Renal cortical epithelial cell (primary cell): ENCODE measurements at places on chromosomes 7 and 10. TPM values are rescaled to one million over a fixed set of nuclear protein-coding genes. Genes with fewer than 3 reads are reported as not detected.
A peak's percentile ranks its signal among the peaks of the same experiment; 100 is the strongest.

The C7orf33 gene
- not detected in 2 replicates for total RNA-seq

The HOXA10 gene
- total RNA-seq = 11.5 and 27.3 TPM in 2 replicates

The ABCC2 gene
- total RNA-seq = 0.17 and 0.65 TPM in 2 replicates

The AKR1D1 gene
- total RNA-seq = not detected in 2 replicates

The SMIM30 gene
- total RNA-seq = 60.9 and 107 TPM in 2 replicates

The CYP2W1 gene
- not detected in 2 replicates for total RNA-seq

The PRF1 gene
- total RNA-seq = not detected in 2 replicates

The ITIH5 gene
- total RNA-seq = 0.52 and 11.1 TPM in 2 replicates

The FFAR4 gene
- total RNA-seq = not detected in 2 replicates

DNA sequence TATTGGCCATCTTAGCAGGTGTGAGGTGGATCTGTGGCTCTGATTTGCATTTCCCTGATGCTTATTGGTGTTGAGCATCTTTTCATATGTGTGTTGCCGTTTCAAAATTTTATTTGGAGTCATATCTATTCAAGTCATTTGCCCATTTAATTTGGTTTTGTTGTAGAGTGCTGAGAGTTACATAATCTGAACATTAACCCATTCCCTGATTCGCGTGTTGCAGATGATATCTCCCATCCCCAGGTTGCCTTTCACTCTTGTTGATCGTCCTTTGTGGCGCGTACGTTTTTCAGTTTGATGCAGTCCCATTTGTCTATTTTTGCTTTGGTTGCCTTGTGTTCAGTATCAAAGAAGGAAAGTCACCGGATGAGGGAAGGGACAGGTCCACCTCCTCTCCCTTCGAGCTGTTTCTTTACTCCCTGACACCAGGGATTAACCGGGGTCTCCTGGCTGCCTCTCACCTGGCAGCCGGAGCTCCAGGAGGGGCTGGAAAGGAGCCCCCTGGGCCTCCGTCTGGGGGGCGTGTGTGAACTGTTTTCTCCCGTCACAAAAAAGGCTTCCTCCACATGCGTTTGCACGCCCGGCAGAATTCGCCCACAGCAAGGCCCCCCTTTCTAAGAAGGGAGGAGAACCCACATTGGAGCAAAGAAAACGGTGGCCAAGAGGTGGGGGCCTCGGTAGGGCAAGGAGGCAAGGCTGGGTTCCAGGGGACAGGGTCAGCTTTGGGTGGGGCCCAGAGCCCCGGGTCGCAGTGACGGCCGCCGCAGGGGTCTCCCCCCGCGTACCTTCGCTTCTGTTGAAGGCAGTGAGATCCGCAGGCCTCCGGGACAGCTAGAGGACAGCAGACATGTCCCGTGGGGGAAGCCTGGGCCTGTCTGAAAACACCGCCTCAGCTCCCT lies 8.3 kb downstream of the MNX1 start:
- no peak for DNase-seq

GRCh38 chr7:129882531-129882930 lies 70.2 kb downstream of the UBE2H start:
- no peak for DNase-seq

DNA sequence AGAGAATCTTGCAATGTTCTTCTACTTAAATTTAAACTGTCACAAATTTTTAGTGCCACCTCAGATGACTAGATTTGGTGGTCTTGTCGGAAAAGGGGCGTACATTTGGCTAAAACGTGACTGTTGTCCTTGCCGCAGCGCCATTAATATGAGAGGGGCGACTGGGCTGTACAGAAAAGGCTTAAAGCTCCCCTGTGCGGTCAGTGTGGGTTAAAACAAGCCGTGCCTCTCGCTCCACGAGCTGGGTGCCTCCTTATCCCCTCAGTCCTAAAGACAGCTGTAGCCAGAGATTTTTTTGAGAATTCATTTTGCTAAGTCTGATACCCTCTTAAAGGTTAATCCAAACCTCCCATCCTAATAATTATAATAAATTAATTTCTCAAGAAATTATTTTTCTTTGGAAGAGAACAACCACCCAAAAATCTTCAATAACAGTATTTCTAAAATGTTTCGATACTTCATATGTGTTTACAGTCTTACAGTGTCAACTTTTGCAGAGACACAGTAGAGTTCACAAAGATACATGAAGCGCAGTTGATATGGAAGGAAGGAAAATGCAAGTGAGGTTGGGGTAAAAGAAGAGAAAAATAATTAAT lies 68.6 kb downstream of the C7orf25 start:
- DNase-seq = peak; percentile 16

DNA sequence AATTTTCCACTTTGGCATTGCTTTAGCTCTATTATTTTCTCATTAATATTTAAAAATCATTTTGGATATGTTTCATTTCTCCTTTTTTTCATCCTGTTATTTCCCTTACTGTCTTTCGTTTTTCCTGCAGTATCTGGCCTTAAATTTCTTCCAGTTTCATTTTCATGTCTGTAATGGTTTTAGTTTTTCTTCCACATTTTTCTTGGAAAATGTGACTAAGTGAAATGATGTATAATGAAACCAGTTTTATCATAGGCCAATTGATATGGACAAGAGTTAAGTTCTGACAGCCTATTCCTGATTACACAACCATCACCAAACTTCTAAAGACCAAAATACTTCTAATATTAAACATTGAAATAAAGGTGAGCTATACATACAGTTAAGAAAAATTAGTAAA lies 158.5 kb downstream of the LHFPL3 start:
- DNase-seq = no peak

GRCh38 chr7:106591146-106591545 lies 69.8 kb downstream of the CCDC71L start:
- DNase-seq = no peak

GRCh38 chr10:3111621-3112163 lies 44.3 kb downstream of the PFKP start:
- DNase-seq = peak; percentile 54

- no peak for DNase-seq
These were observed at the start of gene DPY19L1 for GRCh38 chr7:35037211-35037525. Gene DPY19L1 (minus strand): TSS chr7:35037485. CDS start chr7:35037394, 91 bp downstream.

GRCh38 chr7:92039900-92040299 lies 94.4 kb downstream of the CYP51A1 start:
- DNase-seq = no peak

GRCh38 chr10:98445200-98445812 lies 1.4 kb downstream of the HPS1 start:
- DNase-seq = no peak

GRCh38 chr10:69237528-69238159 lies 17.5 kb downstream of the HKDC1 start:
- peak; percentile 39 for DNase-seq

- DNase-seq = peak; percentile 78
These were observed 1209.8 kb downstream of the REEP3 start for GRCh38 chr10:64731016-64731415.

- peak; percentile 65 for DNase-seq
These were observed 20.4 kb downstream of the DNAJB12 start for GRCh38 chr10:72334196-72334824.

- peak; percentile 88 for DNase-seq
These were observed 47.5 kb downstream of the GLI3 start for GRCh38 chr7:42189535-42189934.

DNA sequence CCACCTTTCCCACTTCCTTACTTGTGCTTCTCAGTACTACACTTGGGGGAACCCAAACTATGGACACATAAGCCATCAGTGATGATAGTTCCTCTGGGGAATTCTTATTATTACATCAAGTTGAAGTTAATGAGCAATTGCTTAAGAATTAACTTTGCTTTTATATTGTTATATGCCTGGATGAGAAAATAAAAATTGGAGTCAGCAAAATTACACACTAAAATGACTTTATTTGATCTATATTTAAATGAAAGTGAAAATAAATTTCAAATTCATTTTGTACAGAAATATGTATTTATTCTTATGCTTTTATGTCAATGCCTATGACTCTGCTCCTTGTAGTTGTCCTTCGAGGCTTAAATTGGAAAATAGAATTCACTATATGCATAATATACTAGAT lies 149.4 kb upstream of the KCND2 start:
- no peak for DNase-seq

DNA sequence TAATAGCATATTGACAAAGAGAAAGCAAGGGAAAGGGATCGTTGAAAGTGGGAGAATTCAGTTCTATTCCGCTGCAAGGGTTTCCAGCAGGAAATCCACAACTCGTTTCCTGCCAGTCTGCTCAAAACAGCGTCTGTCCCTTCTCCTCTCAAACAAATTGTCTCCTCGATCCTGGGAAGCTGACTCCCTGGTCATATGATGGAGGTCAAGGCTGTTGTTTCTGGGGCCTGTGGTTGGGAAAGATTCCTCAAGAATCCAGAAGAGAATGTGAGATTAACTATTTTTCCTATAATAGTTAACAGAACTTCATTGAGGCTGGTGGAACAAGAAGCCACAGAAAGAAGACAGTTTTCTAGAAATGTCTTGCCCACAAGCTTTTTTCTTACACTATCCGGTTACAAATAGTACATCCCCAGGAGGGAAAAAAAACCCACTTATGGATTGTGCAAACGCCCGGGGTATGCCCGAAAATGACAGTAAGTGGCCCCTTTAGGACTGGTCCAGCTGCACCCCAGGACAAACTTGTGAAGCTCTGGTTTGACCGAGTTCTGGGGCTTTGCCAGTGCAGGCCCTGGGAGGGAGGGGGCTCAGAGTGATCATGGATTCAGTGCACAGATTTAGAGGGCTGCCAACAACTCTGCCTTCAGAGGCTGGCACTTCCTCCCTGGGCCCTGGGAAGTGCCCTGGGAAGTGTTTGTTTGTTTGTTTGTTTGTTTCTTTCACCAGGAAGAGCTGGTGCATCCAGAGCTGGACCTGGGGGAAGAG lies 49.4 kb upstream of the CTBP2 start:
- peak; percentile 98 for DNase-seq

GRCh38 chr7:101172854-101173751 lies 7.0 kb downstream of the NAT16 start:
- peak; percentile 68 for DNase-seq

GRCh38 chr7:158805414-158805813 lies 23.9 kb downstream of the ESYT2 start:
- no peak for DNase-seq

GRCh38 chr10:63673846-63674245 lies 152.6 kb downstream of the REEP3 start:
- DNase-seq = no peak

DNA sequence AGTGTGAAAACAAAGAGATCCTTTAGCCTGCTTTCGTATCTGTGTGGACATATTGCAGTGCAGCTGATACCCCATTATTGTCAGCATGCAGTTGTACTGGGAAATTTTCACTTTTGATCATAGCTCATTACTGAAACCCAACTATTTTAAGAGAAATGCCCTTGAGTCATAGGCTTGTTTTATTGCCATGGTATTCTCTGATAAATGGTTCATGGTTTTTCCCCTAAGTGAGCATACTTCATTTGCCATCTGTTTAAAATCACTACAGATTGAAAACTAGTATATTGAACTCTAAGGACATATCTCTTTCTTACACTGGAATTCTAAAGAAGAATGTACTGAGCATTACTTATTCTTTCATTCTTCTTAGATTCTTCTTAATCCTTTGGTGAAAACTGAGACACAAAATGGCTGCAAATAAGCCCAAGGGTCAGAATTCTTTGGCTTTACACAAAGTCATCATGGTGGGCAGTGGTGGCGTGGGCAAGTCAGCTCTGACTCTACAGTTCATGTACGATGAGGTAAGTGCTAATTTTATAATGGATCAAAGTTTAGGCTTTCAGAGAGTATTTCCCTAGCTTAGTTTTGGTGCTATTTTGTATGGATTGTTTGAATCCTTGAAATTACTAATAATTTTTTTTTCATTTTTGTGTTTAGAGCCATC lies 63.0 kb downstream of the RALA start:
- DNase-seq = peak; percentile 48

- no peak for DNase-seq
These were observed 109.9 kb downstream of the ATXN7L1 start for GRCh38 chr7:105766421-105767073.

DNA sequence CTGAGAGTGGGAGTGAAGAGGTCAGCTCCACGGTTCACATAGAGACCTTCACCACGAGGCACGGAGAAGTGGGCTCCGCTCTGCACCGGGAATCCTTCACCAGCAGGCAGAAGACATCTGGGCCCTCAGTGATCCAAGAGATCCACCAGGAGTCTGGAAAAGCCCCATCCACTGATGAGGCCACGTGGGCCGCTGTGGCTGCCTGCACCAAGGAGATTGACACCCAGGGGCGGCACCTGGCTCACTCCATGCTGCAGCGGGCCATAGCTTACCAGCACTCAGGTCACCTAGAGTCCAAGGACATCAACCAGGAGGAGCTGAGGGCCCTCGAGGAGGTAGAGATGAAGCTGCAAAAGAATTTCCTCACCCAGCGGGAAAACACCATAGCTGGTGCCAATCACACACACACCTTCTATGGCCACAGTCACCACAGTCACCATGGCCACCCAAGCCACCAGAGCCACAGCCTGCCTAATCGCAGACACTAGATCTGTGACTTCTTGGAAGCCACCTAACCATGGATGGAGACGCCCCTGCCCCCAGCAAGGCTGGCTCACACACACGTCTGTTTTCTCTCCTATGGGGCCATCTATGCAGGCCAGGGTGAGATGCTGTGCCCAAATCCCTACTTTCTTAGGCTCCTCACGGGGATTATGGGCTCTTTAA lies 694 bp downstream of the C10orf62 start:
- DNase-seq = no peak

GRCh38 chr7:100469227-100470044 lies 5.4 kb upstream of the SPACDR start:
- peak; percentile 40 for DNase-seq

DNA sequence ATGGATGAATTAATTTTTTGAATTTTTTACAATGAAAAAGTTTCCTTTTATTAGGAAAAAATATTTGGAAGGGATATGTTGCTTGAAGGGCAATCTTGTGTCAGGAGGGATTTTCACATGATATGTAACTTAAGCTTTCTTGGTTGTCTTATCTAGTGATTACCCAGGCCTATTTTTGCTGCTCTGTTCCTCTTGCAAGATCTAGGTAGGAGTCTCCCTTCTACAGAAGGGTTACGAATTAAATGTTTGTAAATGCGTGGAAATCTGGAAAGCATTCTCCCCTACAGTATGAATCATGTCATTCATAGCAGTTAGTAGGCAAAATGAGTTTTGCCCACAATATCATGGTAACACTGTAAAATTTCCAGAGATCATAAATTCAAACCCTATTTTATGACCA lies 57.7 kb upstream of the CDK14 start:
- no peak for DNase-seq

DNA sequence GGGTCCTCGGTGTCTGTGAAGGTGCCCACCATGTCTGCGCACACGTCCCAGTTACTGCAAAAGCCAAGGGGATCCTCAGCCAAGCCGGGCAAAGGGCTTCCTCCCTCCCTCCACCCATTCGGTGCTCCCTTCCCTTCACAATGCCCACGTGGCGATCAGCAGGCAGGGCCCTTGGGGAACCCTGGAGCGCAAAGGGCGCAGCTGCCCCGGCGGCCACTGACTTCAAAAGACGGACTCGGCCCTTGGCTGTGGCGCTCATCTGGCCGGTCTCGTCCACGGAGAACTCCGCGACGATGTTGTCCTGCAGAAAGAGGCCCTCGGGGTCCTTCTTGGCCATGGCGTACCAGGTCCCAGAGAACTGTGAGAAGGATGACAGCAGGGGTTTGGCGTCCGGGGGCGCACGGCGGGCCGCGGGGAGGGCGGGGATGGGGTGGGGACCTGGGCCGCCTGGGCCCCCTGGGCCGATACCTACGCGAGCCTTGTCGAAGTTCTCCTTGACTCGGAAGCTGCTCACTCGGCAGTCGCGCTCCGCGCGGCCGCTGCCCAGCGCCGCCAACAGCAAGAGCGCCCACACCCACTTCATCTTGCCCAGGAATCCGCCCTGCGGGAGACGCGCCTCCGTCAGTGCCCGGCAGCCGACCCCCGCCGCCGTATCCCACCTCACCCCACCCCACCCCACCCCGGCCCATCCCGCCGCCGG lies 439 bp downstream of the RBP4 start:
- peak; percentile 10 for DNase-seq

- no peak for DNase-seq
These were observed 5.8 kb downstream of the KCND2 start for GRCh38 chr7:120278773-120279172.
